ENCODE measurements at places on chromosomes 5 and 9.
A peak's percentile ranks its signal among the peaks of the same experiment; 100 is the strongest.

DNA sequence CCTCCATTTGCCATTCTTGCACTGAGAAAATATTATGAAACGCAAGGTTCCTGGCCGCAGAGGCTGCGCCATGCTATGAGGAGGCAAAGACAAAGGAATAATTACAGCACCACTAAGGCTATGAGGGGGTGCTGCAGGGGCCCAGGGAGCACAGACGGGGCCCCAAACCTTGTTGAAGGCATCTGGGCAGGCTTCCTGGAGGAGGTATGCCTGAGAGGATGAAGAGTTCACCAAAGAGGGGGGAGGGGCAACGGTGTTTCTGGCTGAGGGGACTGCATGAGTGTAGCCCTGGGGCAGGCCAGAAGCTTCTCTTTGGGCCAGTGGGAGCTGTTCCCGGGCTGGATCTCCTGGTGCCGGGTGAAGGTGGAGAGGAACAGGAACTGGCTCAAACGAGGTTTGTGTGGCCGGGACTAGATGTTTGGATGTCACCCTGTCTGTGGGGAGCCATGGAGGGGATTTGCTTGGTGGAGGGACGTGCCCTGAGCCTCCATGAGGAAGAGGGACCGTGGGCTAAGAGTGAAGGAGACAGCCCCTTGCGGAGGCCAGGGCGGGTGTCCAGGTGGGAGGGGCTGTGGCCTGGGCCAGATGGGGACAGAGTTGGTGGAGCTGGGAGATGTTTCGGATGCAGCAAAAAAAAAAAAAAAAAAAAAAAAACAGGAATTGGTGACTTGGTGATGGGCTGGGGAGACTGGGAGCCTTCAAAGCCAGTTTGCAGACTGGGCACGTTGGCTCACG, 28.2 kb downstream of the PTGES start:
- no peak for DNase-seq

GRCh38 chr5:170342153-170342725, 44.7 kb upstream of the LCP2 start:
- DNase-seq = no peak

- DNase-seq = no peak
Measured at GRCh38 chr9:3497401-3497800, 28.4 kb downstream of the RFX3 start.

DNA sequence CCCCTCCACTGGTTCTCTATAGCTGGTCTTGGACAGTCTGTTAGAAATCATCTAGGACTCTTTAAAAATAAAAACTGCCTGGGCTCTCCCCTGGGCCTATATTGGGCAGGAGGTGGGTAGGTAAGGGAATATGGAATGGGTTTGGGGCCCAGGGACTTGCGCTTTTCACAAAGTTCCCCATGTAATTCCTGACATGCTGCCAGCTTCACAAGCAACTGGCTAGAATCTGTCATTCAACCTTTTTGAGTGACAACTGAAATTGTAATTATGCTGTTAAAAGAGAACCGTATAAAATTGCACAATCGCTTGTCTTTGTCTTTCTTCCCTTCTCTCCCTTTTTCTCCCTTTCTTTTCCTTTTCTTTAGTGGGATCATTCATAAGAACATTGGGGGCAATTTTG, 603.1 kb downstream of the EBF1 start:
- DNase-seq = no peak

DNA sequence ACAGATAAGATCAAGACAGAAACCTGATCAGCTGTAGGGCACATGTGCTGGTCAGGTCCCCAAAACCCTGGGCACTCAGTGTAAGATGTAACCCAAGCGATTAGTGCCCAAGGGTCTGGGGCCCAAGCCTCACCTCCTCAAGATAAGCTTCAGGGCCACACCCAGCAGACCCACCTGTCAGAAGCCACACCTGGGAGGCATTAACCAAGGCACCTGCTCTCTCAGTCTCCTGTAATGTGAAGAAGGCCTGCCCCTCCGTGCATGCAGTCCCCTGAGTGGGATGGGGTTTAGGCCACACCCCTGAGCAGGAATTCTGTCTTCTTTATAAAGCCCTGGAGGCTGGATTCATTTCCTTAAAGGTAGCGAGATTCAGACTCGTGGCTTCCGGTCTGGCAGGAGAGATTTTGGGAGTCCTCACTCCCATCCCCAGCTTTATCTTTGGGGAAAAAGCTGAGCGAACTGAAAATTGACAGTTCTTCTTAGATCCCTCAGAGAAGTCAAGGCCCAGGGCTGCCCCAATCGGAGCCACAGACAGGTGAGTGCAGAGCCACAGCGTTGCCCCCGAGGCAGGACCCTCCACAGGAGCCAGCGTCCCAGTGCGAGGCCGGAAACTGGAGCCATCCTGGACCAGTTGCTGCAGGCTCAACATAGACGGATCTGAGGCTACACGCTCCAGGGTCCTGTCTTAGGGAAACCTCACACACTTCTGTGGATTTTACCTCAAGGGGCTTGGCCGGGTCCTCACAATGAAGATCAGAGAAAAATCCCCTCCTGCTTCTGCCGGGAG, 357.6 kb upstream of the IRX4 start:
- DNase-seq = no peak

GRCh38 chr5:113806250-113806649, 292.8 kb downstream of the YTHDC2 start:
- peak; percentile 14 for DNase-seq

DNA sequence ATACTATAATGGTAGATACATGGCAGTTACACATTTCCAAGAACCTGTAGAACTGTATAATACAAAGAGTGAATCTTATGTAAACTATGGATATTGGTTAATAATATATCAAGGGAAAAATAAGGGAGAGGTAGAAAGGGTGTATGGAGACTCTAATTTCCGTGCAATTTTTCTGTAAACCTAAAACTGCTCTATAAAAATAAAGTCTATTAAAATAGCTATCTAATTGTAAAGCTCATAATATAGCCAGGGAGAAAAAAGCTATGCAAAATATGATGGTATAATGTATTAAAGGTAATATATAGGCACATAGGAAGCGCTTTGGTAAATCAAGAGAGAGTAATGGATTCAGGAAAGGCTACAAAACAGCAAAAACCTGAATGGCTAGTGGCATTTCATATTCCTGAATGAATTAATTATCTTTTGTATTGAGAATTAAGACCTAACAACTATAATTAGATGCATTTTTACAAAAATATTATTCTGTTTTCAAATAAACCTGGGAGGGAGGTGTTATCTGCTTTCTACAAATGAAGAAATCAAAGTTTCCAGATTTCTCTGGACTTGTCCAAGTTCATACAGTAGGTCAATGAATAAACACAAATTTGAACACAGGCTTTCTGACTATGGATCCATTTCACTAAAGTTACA, 22.8 kb downstream of the ANXA1 start:
- DNase-seq = no peak

GRCh38 chr9:69204849-69205248, 30.8 kb downstream of the TJP2 start:
- DNase-seq = no peak

- DNase-seq = no peak
Measured at GRCh38 chr5:128480906-128481633, 57.0 kb downstream of the FBN2 start.

DNA sequence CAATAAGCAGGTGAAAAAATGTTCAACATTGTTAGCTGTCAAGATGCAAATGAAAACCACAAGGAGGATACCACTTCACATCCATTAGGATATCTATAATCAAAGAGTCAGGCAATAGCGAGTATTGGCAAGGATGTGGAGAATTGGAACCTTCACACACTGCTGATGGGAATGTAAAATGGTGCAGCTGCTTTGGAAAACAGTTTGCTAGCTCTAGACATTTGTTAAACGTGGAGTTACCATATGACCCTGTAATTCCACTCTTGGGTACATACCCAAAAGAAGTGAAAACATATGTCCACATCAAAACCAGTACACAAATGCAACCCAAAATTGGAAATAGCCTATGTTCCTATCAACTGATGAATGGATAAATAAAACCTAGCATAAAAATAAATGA, 37.4 kb downstream of the SCAMP1 start:
- DNase-seq = no peak

DNA sequence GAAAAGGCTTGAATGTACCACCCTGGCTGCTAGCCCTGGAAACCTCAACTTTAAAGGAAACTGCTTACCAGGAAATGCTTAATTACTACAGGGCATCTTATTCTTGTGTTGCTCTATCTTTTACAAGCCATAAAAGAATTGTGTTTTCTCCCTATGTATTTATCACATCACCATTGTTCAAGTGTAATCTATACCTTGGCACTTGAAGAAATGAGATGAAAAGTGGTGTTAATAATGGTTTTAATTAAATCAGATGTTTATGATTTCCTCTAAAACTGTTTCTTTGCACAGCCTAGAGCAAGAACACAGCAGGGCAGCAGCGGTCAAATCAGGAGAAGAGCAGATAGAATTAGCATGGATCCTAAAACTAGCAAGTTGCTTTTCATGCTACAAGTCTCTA, 131.8 kb upstream of the RGMB start:
- DNase-seq = no peak

GRCh38 chr5:68047035-68047434, 168.5 kb upstream of the PIK3R1 start:
- DNase-seq = no peak

- no peak for DNase-seq
Measured at GRCh38 chr5:66362046-66362445, 217.9 kb downstream of the SREK1 start.

- DNase-seq = no peak
Measured at GRCh38 chr9:14301583-14302021, 12.3 kb downstream of the NFIB start.

- no peak for DNase-seq
Measured at GRCh38 chr5:139910901-139911300, 115.3 kb downstream of the PSD2 start.

- DNase-seq = no peak
Measured at GRCh38 chr9:20832775-20833174, 148.7 kb downstream of the FOCAD start.

GRCh38 chr5:131392466-131393095, 128.7 kb downstream of the CDC42SE2 start:
- DNase-seq = no peak

DNA sequence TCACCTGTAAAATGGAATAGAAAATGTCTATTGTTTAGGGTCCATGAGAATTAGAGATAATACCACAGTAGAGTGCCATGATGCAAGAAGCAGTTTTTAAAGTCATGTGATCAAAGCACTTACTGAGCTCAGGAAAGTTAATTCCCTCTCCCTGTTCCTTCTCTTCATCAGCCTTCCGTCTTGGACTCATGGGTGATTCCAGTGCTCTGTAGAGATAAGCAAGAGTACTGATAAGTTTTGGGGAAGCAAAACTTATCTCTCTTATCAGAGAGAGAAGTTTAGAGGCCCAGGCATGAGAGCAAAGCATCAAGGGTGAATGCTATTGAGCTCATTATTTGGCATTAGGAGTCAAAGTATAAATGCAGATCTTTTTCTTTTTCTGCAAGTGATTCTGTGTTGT, 410.1 kb downstream of the AGTPBP1 start:
- no peak for DNase-seq

DNA sequence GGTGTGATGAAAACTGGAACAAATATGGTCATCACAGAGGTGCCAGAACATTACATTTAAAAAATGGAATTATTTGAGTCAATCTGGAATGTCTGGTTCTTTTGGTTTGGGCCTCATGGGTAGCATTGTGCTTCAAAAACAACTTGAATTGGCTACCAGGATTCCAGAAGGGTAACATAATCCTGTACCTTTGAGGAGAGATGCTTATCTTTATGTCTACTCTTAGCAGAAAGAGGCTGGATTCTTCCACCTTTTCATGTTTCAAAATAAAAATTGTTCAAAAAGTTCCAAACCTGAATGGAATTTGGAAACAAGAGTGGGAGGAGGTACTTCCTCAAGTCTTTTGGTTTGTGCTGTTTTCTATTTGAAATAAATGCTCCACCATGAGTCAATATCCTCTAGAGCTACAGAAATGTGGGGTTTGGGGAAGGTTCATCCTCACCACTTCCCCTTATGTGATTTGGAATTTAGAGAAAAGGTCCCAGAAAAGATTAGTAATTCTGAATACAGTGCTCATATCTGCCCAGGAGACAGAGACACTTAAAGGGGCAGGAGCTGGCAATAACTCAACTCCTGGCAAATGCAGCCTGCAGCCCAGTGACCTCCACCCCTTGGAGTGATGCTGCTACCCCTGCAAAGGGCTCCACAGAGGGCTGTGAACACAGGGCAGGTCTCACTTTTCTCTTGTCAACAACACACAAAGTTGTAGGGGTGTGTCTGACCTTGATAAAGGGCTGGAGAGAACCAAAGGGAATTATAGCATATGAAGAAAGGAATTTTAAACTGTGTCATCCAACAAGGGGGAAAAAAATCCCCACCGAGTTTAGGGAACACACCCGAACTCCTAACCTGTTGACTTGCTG, 272.8 kb downstream of the CWC27 start:
- no peak for DNase-seq

- DNase-seq = no peak
Measured at GRCh38 chr5:137600721-137601360, 101.7 kb upstream of the SPOCK1 start.

DNA sequence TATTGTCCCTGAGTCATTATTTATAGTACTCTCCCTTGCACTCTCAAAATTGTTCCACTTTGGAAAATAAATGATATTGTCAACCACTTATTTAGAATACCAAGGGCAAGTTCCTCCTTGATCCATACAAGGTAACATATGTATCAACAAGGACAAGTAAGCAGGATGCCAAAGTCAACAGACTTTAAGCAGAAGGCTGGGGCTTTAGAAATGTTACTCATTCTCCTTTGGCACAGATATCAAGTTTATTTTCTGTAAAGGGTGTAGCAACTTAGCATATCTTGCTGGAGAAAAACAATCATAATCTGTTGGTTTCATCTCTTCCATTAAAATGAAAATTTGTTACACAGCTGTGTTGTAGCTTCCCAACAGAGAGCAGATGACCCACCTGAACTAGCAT, 248.7 kb upstream of the SLC30A5 start:
- no peak for DNase-seq

GRCh38 chr5:173243831-173244305, 8.9 kb upstream of the NKX2-5 start:
- DNase-seq = no peak

DNA sequence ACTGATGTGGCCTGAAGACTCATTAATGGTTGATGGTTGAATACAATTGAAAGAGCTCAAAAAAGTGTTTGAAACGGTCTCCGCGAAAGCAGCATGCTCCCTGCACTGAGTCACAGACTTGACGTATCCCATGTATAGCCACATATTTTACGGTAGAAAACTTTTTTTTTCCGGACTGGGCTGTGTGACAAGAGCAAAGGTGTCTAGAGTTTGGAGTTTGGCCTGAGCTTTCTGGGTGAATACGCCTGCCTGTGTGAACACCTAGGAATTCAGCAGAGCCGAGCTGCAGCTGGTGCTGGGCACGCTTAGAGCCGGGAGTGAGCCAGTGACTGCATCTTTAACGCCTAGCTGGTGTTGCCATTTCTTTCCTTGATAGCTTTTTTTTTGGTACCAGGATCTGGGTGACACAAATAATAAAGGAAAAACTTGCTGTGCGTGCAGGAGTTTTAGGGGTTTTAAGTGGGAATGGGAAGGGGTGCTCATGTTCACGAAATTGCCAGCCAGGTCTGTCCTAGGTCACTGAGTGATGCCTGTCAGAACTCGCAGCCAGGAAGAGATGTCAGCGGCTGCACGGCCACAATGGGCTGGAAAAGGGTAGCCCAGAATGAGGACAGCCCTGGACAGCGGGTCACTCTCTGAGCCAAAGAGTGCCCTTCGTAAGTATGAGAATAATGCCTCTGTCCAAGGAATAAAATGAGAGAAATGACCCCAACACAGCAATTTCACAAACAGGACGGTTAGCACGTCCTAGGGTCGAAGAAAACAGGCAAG, 51.7 kb downstream of the PSMB7 start:
- DNase-seq = no peak

GRCh38 chr9:108496846-108497245, 358.9 kb downstream of the ACTL7B start:
- no peak for DNase-seq

- no peak for DNase-seq
Measured at GRCh38 chr9:127014910-127015540, 100.4 kb downstream of the RALGPS1 start.
